Iris pigment epithelial cell (primary cell): ENCODE measurements at places on chromosomes 1 and 21.
A peak's percentile ranks its signal among the peaks of the same experiment; 100 is the strongest.

- peak; percentile 91 for DNase-seq
Measured at GRCh38 chr1:177586429-177586828, 383.4 kb downstream of the SEC16B start.

DNA sequence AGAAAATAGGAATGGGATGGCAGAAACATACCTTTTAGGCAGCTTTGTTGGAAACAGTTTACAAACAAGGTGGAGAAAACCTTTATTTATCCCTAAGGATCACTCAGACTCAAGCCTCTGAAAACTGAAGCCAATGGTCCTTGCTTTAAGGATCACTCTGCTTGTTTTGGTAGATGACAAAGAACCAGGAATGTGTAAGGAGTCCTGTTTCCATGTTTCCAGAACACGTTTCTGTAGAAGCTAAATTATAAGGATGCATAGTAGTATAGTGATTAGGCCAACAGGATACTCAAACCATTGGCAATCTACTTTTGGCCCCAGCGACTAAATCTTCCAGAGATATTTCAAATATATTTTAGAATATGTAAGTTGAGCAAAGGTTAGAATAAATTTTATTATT lies 149.1 kb upstream of the HP1BP3 start:
- no peak for DNase-seq

- DNase-seq: peak; percentile 27
Measured at GRCh38 chr1:212034516-212035122, 738 bp downstream of the INTS7 start.

- DNase-seq: no peak
Measured at GRCh38 chr1:160652924-160653619, 6.2 kb upstream of the SLAMF1 start.

- no peak for DNase-seq
Measured at GRCh38 chr1:43220905-43221778, 48.6 kb upstream of the TMEM125 start.

DNA sequence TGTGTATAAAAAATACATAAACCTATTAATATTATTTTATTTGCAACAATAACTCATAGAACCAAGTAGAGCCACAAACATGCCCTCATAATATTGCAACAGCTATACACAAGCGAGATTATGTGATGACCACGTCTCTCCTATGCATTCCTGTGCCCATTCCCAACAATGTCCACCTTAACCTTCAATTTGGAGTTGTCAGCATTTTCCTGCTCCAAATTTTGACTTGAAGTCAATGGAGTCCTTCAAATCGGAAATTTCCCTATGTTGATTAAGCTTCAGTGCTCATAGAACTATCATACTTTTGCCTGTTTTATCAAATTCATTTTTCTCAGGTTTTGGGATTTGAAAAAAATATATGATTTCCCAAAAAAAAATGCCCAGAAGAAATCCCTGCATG lies 27.4 kb upstream of the FAM20B start:
- no peak for DNase-seq

- no peak for DNase-seq
Measured at GRCh38 chr1:172184506-172185191, 235.8 kb upstream of the C1orf105 start.

GRCh38 chr1:211910913-211911485 lies 80.4 kb upstream of the LPGAT1 start:
- no peak for DNase-seq

DNA sequence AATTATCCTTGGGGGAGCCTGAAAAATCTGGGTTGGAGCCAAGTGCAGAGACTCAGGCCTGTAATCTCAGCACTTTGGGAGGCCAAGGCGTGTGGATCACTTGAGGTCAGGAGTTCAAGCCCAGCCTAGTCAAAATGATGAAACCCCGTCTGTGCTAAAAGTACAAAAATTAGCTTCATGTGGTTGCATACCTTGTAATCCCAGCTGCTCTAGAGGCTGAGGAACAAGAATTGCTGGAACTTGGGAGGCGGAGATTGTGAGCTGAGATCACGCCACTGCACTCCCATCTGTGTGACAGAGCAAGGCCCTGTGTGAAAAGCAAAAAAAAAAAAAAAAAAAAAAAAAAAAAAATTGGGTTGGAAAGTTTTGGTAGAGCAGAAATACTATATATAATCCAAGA lies 1563.6 kb upstream of the PRMT6 start:
- DNase-seq: no peak

DNA sequence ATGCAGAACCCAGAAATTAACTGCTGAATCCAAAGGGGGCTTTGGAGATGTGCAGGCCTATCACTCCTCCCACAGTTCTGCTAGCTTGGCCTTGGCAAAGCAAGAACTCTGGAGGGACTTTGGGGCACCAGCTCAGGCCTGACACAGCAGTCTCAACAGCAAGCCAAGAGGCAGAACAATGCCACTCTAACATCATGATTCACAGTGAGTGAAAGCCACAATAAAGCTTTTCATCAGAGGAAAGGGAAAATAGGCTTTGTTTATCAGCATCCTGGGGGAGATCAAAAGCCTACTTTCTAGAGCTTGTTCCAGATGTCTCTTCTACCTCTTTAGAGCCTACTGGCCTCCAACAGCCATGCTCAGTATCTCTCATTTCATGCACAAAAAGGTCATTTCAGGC lies 283.4 kb downstream of the KCNH1 start:
- DNase-seq: no peak

DNA sequence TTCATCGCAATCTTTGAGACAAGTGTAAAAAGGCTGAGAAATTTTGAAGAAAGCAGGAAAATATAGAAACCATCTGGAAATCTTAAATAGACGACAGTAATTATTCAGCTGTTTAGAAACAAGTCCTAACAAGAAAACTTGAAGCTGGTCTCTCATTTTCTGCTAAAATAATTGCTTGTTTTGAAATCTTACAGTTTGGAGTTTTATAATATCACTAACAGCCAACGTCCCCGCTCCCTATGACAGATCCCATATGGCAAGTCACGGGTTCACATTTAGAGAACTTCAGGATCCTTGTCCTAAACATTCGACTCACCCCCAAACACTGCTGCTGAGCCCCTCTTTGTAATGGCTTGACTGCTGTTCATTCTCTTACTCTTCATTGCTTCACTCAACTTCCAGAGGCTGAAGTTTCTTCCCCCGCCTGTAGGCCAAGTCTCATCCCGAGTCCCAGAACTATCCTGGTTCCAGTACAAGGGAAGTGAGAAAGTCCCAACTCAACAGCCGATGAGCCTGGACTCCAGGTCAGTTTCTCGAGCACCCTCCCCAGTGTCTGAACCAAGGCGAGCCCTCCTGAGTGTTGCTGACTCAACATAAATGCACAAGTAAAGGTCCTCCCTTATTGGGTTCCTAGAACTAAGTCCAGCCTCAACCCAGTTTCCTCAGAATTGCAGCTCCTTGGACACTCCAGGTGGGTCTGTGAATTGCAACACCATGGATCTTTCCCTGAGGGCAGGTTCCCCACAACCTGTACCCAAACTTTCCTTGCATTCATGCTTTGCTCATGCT lies 93.4 kb upstream of the BACE2 start:
- DNase-seq: no peak

- no peak for DNase-seq
Measured at GRCh38 chr1:168939110-168939946, 167.2 kb upstream of the ATP1B1 start.

DNA sequence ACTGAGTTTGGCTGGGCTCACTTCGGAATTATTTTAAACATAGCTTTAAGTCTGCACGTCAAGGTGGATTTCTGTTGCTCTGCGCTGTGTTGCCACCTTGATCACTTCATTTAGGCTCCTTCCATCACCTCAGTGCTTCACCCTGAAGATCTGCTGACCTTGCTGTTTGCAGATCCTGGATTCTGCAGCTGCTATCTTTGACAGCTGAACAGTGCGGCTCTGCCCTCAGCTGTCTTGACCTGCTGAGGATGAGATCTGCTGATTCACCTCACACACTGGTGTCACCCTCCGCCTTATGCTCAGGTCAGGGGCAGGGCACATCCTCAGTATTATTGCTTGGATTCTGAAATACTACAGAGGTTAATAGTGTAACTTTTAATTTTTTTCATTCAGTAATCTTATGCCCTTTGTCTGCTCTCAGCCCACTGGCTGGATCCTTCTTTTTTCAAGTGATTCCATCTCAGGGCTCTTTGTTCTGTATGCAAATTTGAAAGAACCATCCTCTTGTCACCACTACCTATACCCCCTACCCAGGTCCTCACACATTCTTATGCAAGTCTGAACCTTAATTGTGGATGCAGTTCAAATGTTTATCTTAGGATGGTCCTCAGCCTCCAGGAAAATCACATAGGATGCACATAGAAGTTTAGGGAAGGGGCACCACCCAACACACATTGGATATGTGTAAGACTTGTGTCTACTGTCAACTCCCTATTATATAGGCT lies 364.0 kb downstream of the OLFM3 start:
- DNase-seq: no peak

- peak; percentile 21 for DNase-seq
Measured at GRCh38 chr1:242523719-242524570, 552 bp downstream of the PLD5 start.

DNA sequence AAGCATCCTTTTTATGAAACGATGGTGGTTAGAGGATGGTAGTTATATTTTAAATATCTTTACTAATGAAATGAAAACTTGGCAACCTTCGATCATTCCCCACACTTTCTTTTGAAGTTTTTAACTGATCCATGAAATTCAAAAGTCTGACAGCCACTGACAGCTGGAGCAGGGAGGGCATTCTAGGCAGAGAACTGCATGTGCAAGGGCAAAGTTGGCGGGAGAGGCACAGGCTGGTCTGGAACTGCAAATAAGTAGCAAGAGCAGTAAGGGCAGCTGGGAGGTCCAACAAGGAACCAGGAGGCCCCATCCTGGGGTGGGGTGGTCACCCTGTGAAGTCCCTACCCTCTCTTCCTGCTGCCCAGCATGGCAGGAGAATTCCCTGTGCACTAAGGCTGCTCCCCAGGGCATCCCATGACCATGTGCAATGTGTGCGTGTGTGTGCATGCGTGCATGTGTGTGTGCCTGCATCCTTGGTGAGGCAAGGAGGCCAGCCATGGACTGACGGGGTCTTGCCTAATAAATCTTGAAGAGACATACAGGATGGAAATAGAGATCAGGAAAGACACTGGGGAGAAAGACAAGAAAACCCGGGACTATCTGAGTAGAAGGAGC lies 33.1 kb upstream of the FOXO6 start:
- no peak for DNase-seq

DNA sequence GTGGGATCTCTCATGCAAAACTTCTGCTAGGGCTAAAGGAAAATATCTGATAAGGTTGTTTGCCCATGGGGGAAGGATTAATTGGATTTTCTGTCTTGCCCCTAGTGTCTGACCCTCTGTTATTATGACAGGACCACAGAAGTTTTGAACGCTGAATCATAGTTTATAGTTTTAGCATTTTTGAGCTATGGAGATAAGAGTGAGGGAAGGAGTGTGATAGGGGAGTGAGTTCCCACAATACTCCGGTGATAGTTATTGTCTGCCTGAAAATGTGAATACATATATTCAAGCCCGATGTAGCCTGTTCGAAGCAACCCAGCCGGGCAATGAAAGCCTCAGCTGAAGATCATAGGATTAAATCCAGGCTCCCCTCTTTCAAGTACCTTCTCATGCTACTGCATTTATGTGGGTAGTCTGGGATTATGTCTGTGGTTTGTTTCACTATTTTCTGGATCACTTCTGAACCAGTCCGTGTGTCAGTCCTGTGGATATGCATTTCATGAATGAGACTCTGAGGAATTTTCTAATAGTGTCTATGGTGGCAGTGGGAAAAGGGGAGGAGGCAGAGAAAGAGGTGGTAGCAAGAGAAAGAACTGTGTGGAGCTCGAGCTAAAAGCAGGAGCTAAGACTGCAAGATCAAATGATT lies 258.7 kb downstream of the DISC1 start:
- peak; percentile 84 for DNase-seq

DNA sequence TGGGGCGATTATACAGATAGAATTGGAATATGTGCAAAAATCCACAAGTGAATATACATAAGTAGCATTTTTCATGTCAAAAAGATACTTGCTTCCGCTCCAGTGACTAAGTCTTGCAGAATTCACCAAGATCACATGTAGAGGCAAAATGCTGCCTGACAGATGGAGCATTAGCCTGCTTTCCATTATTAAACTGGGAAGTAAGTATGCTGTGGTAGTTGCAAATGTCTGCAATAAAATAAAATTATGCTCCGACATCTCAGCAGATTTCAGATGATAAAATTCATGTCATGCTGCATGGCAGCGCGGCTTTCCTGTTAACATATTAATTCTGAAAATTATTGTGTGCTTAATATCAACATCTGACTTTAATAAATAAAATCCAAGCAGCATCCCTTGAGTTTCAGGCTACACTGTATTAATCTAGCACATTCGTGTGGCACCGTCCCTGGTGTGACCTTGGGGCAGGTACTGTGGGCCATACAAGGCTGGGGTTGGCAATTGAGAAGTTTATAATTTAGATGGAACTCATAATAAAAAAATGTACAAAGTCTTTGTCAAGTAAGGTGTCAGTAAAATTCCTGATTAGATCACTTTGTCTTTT lies 366.4 kb upstream of the ZP4 start:
- DNase-seq: no peak

DNA sequence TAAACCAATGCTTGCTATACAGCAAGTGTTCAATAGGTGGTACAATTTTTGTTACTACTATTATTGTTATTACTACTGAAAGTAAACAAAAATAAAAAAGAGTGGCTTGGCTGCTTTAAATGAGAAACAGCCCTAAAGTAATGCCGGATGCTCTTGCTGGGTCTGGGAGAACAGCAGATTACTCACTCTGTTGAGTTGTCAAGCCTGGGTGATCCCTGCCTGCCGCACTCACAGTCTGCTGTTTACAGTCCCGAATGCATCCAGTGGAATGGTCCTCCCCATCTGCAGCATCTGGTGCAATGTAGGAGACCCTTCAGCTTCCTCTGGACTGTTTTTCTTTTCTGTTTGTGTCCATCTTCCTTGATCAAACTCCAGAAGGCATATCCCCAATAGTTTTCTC lies 102.7 kb upstream of the IVNS1ABP start:
- DNase-seq: no peak

- peak; percentile 67 for DNase-seq
Measured at GRCh38 chr1:227887697-227888403, 59.9 kb downstream of the WNT9A start.

- DNase-seq: peak; percentile 56
Measured at GRCh38 chr1:9442278-9442846, 96.9 kb upstream of the SLC25A33 start.

GRCh38 chr1:51564124-51564523 lies 45.1 kb upstream of the EPS15 start:
- peak; percentile 83 for DNase-seq

- no peak for DNase-seq
Measured at GRCh38 chr1:10733474-10734366, 62.7 kb downstream of the CASZ1 start.

- no peak for DNase-seq
Measured at GRCh38 chr1:227937838-227938145, 9.9 kb downstream of the WNT9A start.
